ENCODE measurements at places on chromosomes 3 and 15.

DNA sequence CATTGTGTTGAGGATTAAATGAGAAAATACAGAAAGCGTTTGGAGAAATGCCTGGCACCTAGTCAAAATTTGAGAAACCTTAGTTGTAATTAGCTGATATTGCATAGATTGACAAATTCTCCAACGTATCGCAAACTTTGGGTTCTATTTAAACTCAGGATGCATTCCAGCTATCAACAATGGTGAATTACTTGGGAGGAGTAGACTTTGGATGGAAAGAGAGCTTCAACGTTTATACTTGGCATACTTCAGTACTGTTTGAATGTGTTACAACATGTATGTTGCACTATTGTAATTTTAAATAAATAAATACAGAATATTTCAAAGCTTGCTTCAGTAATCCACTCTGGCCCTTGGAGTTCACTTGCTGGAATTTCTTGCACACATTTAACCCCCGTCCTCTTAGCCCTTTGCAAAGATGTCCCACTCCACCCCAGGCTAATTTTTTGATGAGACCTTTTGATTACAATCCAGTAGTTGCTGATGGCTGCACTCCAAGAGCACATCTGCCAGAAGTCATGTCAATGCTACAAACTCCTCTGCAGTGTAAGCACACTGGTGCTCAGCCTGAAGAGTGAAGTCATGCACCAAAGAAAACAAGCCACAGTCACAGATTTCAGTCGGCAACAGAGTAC lies 4.7 kb upstream of the DIS3L start:
- no peak for DNase-seq

GRCh38 chr3:168612671-168613070 lies 516.9 kb upstream of the GOLIM4 start:
- no peak for DNase-seq

- no peak for DNase-seq
These were observed 5.8 kb downstream of the ACKR2 start for GRCh38 chr3:42814914-42815507.

- no peak for DNase-seq
These were observed 8.5 kb downstream of the ISL2 start for GRCh38 chr15:76344893-76345582.

GRCh38 chr3:157384031-157384430 lies 52.6 kb upstream of the PTX3 start:
- DNase-seq, result no peak

DNA sequence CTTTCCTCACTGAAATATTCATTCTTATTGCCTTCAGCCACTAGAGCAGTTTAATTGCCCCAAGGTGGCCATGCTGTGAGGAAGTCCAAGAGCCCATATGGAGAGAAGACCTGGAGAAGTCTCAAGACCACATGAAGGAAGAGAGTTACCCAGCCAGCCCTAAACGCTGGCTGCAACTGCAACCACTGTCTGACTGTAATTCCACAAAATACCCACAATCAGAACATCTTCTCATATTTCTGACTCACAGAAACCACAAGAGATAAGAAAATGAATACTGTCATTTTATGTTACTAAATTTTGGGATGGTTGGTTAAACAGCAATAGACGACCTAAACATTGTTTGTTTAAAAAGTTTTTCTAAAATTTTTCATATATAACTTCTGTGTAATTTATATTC lies 14.7 kb upstream of the SST start:
- DNase-seq, result no peak

GRCh38 chr3:45991341-45991740 lies 4.3 kb downstream of the FYCO1 start:
- no peak for DNase-seq

GRCh38 chr3:44442596-44443309 lies 34.7 kb downstream of the ZNF445 start:
- DNase-seq, result no peak
